ENCODE measurements at places on chromosomes 5 and 9. TPM values are rescaled to one million over a fixed set of nuclear protein-coding genes. Genes with fewer than 3 reads are reported as not detected.

Gene PTGS1
- 61.2 TPM for total RNA-seq

Gene TLR4
- total RNA-seq: 0.33 TPM

Gene CKMT2
- total RNA-seq: not detected

Gene TEX48
- total RNA-seq: not detected

Gene ABO
- 0.10 TPM for total RNA-seq
